ENCODE measurements at places on chromosomes 4 and X.

DNA sequence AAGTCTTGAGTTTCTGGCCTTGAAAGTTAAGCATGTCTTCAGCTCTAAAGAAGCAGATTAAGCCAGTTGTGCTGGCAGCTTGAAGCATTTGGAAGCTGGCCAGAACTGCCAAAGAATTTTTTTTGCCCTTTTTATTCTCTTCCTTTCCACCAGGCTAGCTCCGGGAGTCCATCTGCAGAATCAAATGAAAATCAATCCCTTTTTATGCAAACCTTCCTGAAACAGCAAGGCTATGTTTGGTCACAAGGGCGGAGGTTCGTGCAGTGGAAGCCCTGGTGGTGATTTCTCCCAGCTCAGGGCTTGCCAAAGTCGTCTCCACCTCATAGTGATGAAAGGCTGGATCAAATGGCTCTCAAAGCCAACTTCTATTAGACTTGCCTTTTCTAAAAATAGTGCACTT lies 21.6 kb upstream of the C4orf54 start:
- DNase-seq, result no peak

- DNase-seq, result no peak
These were observed 141.0 kb upstream of the FAM47C start for GRCh38 chrX:36867143-36867542.

DNA sequence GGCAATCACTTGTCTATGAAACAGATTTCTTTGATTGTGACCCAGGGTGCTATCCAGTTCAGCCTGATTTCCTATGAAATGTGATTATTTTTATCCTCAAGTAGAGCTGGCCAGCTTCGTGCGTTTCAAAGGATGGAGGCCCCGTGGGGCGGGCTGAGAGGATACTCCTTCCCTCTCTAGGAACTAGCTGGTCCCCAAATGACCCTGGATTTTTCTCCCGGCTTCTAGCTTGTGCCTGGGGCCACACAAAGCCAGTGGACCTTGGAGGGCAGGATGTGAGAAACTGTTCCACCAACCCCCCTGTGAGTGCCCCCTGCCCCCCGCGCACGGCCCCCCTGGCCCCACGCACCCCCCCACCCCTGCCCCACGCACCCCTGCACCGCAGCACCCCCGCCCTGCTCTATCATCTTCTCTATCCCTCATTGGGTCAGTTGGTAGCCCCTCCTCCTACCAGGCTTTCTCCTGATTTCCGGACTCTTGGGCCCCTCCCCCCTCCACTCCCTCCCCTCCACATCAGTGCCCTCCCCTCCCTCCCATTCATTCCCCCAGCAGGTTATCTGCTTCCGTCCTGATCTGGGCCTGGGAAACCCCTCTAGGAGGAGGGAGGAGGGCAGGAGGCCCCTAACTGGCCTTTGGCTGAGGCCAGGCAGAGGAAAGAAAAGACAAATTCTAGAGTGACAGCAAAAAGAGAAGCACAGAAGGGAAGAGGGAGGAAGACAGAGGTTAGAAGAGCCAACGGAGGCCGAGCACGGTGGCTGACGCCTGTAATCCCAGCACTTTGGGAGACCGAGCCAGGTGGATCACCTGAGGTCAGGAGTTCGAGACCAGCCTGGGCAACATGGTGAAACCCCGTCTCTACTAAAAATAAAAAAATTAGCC lies 3.3 kb downstream of the XPNPEP2 start:
- DNase-seq, result no peak

GRCh38 chr4:156247470-156247869 lies 293.8 kb upstream of the CTSO start:
- DNase-seq, result no peak

GRCh38 chr4:185513489-185514181 lies 21.7 kb downstream of the PDLIM3 start:
- DNase-seq, result no peak

DNA sequence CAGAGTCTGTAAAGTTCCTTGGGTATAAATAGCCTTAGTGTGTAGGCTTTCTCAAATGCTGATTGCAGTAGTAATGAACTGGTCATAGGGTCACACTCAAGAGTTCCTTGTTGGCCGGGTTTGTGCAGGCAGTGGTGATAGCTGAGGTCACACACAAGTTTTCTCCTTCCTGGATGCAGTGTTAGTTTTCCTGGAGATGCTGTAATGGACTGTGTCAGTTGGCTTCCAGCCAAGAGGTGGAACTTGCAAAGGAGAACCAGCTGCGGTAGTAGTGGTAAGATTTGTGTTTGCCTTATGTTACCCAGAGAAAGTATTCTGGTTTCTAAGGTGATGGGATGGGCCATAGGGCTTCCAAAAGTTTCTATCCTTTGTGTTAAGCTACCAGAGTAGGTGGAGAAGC lies 409.8 kb upstream of the FRG1 start:
- no peak for DNase-seq

DNA sequence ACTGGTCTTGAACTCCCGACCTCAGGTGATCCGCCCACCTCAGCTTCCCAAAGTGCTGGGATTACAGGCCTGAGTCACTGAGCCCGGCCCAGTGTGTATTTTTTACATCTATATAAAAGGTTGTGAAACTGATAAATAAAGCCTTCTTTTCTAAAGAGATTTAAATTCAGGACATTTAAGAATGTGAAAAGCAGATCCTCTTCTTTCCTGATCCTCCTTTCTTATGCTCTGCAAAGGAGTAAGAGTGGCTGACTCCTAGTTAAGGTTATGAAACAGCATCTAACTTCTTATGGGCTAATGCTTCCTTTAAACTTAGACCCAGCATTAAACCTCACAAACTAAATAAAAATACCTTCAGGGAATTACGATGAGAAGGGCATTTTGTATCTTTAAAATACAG lies 197.7 kb upstream of the MAB21L2 start:
- no peak for DNase-seq

GRCh38 chrX:109696146-109696740 lies 36.8 kb downstream of the ACSL4 start:
- no peak for DNase-seq

DNA sequence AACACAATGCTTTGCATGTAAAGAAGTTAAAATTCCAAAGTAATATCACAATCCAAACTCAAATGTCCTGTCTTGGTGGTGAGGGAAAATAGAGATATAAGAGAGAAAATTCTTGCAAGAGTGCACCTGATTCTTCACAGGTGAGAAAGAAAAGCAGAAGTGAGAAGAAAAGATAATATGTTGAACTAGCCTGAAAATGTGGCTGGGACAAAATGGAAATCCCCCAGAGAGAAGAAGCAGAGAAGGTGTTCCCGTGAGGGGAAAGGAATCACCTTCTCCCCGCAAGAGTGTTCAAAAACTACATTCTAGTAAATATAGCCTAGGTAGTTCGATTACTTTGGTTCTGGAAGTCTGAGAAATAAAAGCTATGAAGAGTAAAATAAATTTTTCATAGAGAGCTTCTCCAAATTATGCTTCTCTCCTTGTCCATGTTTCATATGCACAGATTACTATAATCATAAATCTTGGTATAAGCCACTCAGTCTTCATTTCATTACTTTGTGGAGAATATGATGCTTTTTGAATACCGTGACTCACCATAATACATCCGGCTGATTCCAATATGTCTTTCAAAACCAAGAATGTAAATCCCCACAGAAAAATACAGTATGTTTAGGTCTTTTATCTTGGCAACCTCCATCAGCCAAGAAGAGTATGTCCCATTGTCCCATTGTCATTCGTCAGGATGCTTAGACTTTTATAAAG lies 63.1 kb downstream of the COX18 start:
- no peak for DNase-seq

DNA sequence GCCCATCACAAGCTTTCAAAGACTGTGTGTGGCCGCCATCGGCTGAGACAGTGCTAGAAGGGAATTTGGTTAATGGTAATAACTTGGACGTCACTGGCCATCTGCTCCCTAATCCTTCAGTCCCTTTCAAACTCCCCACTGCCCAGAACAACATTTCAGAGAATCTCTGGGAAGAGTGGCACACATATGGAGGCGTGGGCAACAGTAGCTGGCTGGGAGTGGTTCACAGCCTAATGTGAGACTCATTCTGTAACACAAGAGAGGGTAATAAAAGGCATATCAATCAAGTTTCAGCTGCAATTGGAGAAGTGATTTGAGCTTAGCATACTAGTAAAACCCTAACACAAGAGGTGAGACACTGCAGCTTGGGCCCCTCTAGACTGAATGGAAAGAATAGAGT lies 15.4 kb downstream of the SMIM10 start:
- DNase-seq, result no peak

GRCh38 chrX:150100261-150100660 lies 162.0 kb upstream of the EOLA2 start:
- DNase-seq, result no peak

DNA sequence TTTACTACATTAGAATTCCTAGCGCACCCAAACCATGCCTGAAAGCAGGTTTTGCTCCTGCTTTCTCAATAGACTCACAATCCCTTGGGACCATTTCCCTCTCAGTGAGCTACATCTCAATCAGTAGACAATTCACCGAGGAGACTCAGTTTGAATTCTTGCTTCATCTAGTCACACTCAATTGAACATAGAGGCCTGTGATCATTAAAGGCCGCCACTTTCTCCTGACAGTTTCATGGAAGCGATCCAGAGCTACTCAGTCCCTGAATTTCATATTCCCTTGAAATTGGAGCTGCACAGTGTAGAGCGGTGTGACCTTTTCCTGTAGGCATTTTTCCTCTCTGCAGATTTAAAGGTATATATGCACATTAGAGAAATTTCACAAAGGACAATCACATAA lies 193.9 kb upstream of the SPOCK3 start:
- no peak for DNase-seq

- DNase-seq, result no peak
These were observed 77.2 kb downstream of the ATP10D start for GRCh38 chr4:47562297-47562696.

Data from activated T-helper 1 cell treated with Interleukin-2 at 50 U/mL for 16 hours (primary cell).